ENCODE measurements at places on chromosomes 4 and X. TPM values are rescaled to one million over a fixed set of nuclear protein-coding genes. Genes with fewer than 3 reads are reported as not detected.

- no peak overlapping the region for H3K27ac ChIP-seq
- no peak for DNase-seq
- no peaks in the 10 kb centered on the region for H3K4me1 ChIP-seq
- H3K27me3 ChIP-seq = no peaks in the 10 kb centered on the region
- no peaks in the 10 kb centered on the region for H3K36me3 ChIP-seq
These were observed 59.6 kb upstream of the DUSP21 start for GRCh38 chrX:44784241-44784640.

GRCh38 chr4:4507923-4508322 is 33.9 kb downstream of the STX18 start:
- H3K4me3 ChIP-seq = no peak overlapping the region
- H3K36me3 ChIP-seq = no peaks in the 10 kb centered on the region
- H3K4me1 ChIP-seq = no peaks in the 10 kb centered on the region
- H3K27ac ChIP-seq = no peak overlapping the region
- H3K27me3 ChIP-seq = no peaks in the 10 kb centered on the region

GRCh38 chr4:80678413-80678812 is 342.9 kb downstream of the CFAP299 start:
- DNase-seq = no peak
- no peak overlapping the region for H3K4me3 ChIP-seq

- H3K4me3 ChIP-seq = no peak overlapping the region
- H3K27ac ChIP-seq = no peak overlapping the region
- no peaks in the 10 kb centered on the region for H3K4me1 ChIP-seq
These were observed 156.6 kb upstream of the FTHL17 start for GRCh38 chrX:31228415-31228832.

GRCh38 chr4:170202721-170203120 is 113.0 kb upstream of the AADAT start:
- no peak overlapping the region for H3K4me3 ChIP-seq
- no peaks in the 10 kb centered on the region for H3K27me3 ChIP-seq
- no peaks in the 10 kb centered on the region for H3K36me3 ChIP-seq

- H3K27ac ChIP-seq = no peak overlapping the region
- no peaks in the 10 kb centered on the region for H3K36me3 ChIP-seq
- no peaks in the 10 kb centered on the region for H3K27me3 ChIP-seq
- H3K4me3 ChIP-seq = no peak overlapping the region
- DNase-seq = peak; percentile 77
- peaks cover 39% of the 10 kb centered on the region for H3K4me1 ChIP-seq
These were observed 219.6 kb downstream of the PTTG2 start for GRCh38 chr4:38179690-38180377.

- DNase-seq = no peak
- no peaks in the 10 kb centered on the region for H3K36me3 ChIP-seq
- no peaks in the 10 kb centered on the region for H3K4me1 ChIP-seq
- H3K27me3 ChIP-seq = no peaks in the 10 kb centered on the region
- no peak overlapping the region for H3K4me3 ChIP-seq
- no peak overlapping the region for H3K27ac ChIP-seq
These were observed 138.4 kb downstream of the LDB2 start for GRCh38 chr4:16759931-16760582.

- no peaks in the 10 kb centered on the region for H3K27me3 ChIP-seq
- no peaks in the 10 kb centered on the region for H3K36me3 ChIP-seq
- H3K4me1 ChIP-seq = peaks cover 11% of the 10 kb centered on the region
- H3K4me3 ChIP-seq = no peak overlapping the region
- DNase-seq = no peak
- no peak overlapping the region for H3K27ac ChIP-seq
These were observed 29.8 kb upstream of the CCNG2 start for GRCh38 chr4:77127215-77127614.

DNA sequence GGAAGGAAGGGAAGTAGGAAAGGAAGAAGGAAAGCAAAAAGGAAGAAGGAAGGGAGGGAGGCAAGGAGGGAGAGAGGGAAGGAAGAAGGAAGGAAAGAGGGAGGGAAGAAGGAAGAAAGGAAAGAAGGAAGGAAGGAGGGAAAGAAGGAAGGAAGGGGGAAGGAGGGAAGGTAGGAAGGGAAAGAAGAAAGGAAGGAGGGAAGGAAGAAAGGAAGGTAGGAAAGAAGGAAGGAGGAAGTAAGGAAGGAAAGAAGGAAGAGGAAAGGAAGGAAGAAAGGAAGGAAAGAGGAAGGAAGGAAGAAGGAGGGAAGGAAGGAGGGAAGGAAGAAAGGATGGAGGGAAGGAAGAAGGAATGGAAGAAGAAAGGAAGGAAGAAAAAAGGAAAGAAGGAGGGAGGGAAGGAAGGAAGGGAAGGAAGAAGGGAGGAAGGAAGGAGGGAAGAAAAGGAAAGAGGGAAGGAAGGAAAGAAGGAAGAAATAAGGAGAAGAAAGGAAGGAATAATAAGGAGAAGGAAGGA is 18.6 kb upstream of the SCML1 start:
- H3K27ac ChIP-seq = no peak overlapping the region
- no peaks in the 10 kb centered on the region for H3K4me1 ChIP-seq
- H3K4me3 ChIP-seq = no peak overlapping the region
- no peaks in the 10 kb centered on the region for H3K27me3 ChIP-seq

DNA sequence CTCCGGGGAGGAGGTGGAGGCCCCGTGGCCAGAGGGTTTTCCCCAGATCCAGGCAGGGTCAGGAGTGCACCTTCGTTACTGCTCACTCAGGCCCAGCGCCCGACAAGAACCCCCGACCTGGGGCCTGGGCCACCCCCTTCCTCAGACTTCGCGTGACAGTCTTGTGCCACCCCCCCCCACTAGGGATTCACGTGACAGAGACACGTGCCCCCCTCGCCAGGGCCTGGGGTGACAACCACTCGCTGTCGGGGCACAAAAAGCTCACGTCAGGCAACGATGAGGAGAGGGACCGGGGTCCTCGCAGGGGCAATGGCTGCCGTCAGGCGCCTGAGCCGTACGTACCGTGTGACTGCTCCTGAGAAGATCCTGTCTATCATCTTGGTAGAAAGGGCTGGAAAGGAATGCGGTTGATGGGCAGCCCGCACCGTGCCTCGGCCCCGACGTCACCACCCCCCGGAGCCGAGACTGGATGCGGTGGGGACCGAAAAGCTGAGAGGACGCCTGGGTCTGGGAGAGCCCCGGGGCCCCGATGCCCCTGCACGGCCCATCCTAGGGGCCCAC is 23.0 kb upstream of the GTPBP6 start:
- no peak overlapping the region for H3K27ac ChIP-seq
- H3K4me1 ChIP-seq = no peaks in the 10 kb centered on the region
- no peaks in the 10 kb centered on the region for H3K27me3 ChIP-seq
- no peak for DNase-seq

GRCh38 chrX:110914281-110914680 is 118.7 kb upstream of the CHRDL1 start:
- H3K27me3 ChIP-seq = no peaks in the 10 kb centered on the region
- H3K27ac ChIP-seq = no peak overlapping the region
- no peak overlapping the region for H3K4me3 ChIP-seq
- H3K4me1 ChIP-seq = no peaks in the 10 kb centered on the region
- no peak for DNase-seq
- no peaks in the 10 kb centered on the region for H3K36me3 ChIP-seq

- peaks cover 13% of the 10 kb centered on the region for H3K4me1 ChIP-seq
- peak overlapping the region; percentile 13 for H3K4me3 ChIP-seq
- H3K27me3 ChIP-seq = peaks cover 20% of the 10 kb centered on the region
- H3K27ac ChIP-seq = no peak overlapping the region
- no peaks in the 10 kb centered on the region for H3K36me3 ChIP-seq
These were observed 208.4 kb downstream of the NWD2 start for GRCh38 chr4:37452952-37453280.

- no peaks in the 10 kb centered on the region for H3K4me1 ChIP-seq
- no peak within 1 kb of the TSS for H3K27ac ChIP-seq
- no peaks in the 10 kb centered on the region for H3K27me3 ChIP-seq
- no peaks in the 10 kb centered on the region for H3K36me3 ChIP-seq
- H3K4me3 ChIP-seq = no peak within 1 kb of the TSS
These were observed at the start of gene DCAF12L2 for GRCh38 chrX:126165721-126166461. Gene DCAF12L2, minus strand, starts transcription at chrX:126166289. Its CDS starts 365 bp downstream, at chrX:126165924.

- no peak overlapping the region for H3K4me3 ChIP-seq
- no peak overlapping the region for H3K27ac ChIP-seq
- no peaks in the 10 kb centered on the region for H3K4me1 ChIP-seq
These were observed 5.9 kb downstream of the SOWAHB start for GRCh38 chr4:76892001-76892400.

DNA sequence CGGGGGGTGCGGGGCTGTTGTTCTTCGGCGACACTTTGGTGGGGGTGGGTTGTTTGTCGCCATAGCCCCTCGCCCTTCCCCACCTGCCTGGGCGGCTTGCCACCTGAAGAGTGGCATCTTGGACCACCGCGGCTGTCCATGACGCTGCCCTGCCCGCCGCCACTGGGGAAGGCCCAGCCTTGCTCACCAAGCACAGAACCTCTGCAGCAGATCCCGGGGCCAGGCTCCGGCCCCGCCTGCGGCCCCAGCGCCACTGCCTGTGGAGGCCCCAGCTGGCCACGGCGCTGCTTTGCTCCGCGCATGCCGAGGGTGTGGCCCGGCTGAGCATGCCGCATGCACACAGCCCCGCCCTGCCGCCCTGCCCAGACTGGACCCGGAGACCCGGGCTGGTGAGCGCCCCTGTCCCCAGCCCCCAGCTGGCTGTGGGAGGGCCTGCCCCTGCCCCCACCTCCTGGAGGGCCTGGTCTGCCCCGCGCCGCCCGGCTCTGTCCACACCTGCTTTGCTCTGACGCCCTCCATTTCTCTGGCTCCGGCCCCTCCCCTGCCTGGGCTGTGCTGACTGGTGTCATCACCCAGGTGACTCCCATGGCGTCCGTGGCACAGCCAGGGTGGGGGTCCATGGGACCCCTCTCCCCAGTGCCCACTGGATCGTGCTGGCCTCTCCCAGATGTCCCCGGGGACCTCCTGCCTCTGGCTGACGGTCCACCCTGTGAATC is 5.3 kb downstream of the NAT8L start:
- no peak overlapping the region for H3K27ac ChIP-seq
- no peaks in the 10 kb centered on the region for H3K36me3 ChIP-seq
- no peaks in the 10 kb centered on the region for H3K4me1 ChIP-seq
- no peaks in the 10 kb centered on the region for H3K27me3 ChIP-seq

- H3K27ac ChIP-seq = no peak overlapping the region
- no peaks in the 10 kb centered on the region for H3K27me3 ChIP-seq
- H3K4me1 ChIP-seq = no peaks in the 10 kb centered on the region
- H3K4me3 ChIP-seq = no peak overlapping the region
- H3K36me3 ChIP-seq = no peaks in the 10 kb centered on the region
These were observed 4.7 kb downstream of the GK2 start for GRCh38 chr4:79403356-79403755.

DNA sequence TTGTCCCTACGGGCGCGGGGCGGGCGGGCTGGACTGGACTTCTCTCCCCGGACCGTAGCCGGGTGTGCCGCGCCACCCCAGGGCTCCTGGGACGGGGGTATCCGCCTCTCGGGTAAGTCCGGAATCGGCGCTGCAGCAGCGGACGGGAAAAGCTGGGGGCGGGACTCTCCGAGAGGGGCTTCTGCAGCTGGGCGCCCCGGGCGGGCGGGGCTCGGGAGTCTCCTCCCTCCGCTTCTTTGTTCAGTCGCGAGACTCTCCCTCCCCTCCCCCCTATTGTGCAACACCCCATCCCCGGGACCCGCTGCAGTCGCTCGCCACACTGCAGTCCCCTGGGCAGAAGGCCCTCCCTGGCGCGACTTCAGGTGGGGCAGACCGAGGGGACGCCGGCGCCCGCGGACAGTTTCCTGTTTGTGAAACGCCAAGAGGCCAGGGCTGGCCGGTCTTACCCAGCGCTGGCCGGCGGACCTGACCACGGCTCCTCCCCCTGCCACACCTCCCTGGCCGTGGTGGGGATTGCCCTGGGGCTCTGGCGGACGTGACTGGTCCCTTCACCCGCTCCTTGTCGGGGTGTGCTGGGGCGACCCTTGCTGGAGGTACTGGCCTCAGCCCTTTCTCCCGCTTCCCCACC is 966 bp downstream of the CCNG2 start:
- peak overlapping the region; percentile 87 for H3K4me3 ChIP-seq
- peak overlapping the region; percentile 77 for H3K27ac ChIP-seq

- no peaks in the 10 kb centered on the region for H3K27me3 ChIP-seq
- no peaks in the 10 kb centered on the region for H3K36me3 ChIP-seq
- no peak for DNase-seq
- H3K4me1 ChIP-seq = no peaks in the 10 kb centered on the region
- no peak overlapping the region for H3K27ac ChIP-seq
These were observed 225.2 kb upstream of the ZFP42 start for GRCh38 chr4:187770345-187770744.

GRCh38 chr4:958696-959337 is 14.6 kb downstream of the DGKQ start:
- no peak for DNase-seq
- H3K27me3 ChIP-seq = no peaks in the 10 kb centered on the region
- no peaks in the 10 kb centered on the region for H3K4me1 ChIP-seq
- H3K27ac ChIP-seq = no peak overlapping the region

DNA sequence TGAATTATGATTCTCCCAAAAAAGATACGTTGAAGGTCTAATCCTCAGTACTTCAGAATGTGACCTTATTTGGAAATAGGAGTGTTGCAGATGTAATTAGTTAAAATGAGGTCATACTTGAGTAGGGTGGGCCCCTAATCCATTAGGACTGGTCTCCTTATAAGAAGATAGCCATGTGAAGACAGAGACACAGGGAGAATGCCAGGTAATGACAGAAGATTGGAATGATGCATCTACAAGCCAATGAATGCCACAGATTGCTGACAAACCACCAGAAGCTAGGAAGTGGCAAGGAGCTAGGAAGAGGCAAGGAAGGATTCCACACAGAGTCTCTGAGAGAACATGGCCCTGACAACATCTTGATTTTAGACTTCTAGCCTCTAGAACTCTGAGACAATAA is 7.4 kb upstream of the RPS6KA3 start:
- DNase-seq = no peak
- H3K36me3 ChIP-seq = no peaks in the 10 kb centered on the region
- no peaks in the 10 kb centered on the region for H3K27me3 ChIP-seq
- H3K4me1 ChIP-seq = no peaks in the 10 kb centered on the region
- H3K4me3 ChIP-seq = no peak overlapping the region
- no peak overlapping the region for H3K27ac ChIP-seq

DNA sequence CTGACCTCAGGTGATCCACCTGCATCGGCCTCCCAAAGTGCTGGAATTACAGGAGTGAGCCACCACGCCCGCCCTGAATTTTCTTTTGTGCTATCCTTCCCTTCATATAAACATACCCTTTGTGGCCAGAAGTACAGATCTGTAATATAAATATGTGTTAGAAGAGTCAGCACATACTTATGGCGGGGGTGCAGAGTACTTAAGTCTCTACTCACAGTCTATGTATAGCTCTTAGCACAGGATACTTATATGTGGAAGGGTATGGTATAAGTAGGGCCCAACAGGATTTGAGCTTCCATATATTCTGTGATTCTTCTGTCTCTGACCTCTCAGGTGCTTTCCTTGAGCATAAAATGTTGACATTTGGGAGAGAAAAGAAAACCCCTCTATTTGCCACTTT is 18.2 kb downstream of the CXorf58 start:
- peaks cover 7% of the 10 kb centered on the region for H3K4me1 ChIP-seq
- H3K27ac ChIP-seq = no peak overlapping the region
- DNase-seq = no peak

GRCh38 chrX:54182194-54182863 is 725 bp downstream of the FAM120C start:
- H3K27me3 ChIP-seq = no peaks in the 10 kb centered on the region
- H3K4me3 ChIP-seq = peak overlapping the region; percentile 63
- H3K4me1 ChIP-seq = peaks cover 29% of the 10 kb centered on the region
- peak; percentile 61 for DNase-seq

Gene CENPU
- 2.2 TPM for total RNA-seq

Gene COX7B2
- total RNA-seq = not detected

Gene DGKK
- total RNA-seq = not detected

Gene LGI2
- total RNA-seq = not detected

Gene MAOB
- total RNA-seq = not detected
